ENCODE measurements at places on chromosomes 16 and 17.

GRCh38 chr17:78771758-78772382, 10.2 kb downstream of the CYTH1 start:
- DNase-seq = no peak

DNA sequence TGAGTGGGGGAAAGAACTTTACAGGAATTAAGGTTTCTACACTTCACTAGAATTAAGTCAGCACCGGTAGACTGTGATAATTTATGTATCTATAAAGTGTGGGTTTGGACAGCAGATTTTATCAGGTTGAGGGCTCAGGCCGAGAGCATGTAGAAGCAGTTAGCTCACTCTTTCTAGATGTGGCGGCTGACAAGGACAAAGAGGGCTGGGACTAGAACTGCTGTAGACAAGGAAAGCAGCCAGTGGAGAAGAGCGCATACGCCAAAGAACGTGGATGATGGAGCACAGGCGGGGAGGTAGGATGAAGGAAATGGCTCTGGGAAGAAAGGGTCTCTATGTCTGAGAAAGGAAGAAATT, 504 bp upstream of the GOSR1 start:
- DNase-seq = no peak

GRCh38 chr16:54165912-54166865, 120.4 kb downstream of the IRX3 start:
- no peak for DNase-seq

DNA sequence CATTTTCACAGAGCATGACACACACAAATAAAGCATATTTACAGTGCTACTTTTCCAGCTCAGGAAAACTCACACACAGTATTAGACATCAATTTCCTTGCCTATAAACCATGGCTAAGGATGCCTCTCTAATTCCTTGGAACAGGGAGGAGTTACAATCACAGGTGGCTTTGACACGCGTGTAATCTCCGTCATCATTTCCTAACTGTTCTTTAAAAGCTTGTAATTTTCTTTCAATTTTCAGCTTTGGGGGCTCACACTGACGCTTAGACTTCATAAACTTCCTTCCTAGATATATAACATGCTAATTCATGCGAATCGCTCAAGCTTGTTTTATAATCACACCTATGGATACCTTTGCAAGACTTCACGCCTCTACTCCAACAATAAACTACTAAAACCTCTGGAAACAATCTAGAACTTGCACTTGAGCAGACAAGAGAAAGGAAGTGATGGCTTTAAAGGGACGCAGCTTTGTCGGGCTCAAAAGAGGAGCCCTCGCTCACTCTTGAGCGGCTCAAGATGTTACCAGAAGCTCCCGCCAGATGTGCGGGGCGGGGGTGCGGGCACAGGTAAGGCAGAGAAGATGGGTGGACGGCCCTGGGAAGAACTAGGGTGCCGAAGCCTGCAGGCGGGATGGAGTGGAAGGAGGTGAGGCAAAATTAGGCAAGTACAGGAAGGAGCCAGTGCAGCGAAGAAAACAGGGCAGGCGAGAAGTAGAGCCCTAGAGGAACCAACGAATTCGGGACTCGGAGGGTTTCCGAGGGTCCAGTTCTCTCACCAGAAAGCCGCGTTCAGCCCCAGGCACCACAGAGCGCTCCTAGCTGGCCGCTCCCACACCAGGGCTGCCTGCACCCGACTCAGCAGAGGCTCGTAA, 631 bp downstream of the RETREG3 start:
- no peak for DNase-seq

- DNase-seq = no peak
Observed at GRCh38 chr16:75420987-75421819, 12.1 kb downstream of the CFDP1 start.

- DNase-seq = no peak
Observed at GRCh38 chr16:49763826-49764225, 92.1 kb downstream of the ZNF423 start.

GRCh38 chr17:21039839-21040575, 2.8 kb downstream of the USP22 start:
- no peak for DNase-seq

- no peak for DNase-seq
Observed at GRCh38 chr16:82061861-82062525, 26.9 kb downstream of the HSD17B2 start.

DNA sequence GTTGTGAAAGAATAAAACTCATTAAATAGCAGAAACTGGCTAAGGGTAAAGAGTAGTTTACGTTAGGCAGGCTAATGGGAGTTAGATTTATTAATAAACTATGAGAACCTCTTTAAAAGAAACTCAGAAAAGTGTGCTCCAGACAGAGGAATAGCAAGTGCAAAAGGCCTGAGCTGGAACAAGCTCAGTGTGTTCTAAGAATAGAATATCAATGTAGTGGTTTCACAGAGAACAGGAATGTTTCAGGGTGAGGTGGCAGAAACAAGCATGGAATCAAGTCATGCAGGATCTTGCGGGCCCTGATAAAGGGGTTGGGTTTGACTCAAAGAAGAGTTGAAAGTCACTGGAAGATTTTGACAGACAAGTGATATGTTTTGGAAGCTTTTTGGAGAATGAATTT, 164.0 kb upstream of the HS3ST3A1 start:
- DNase-seq = no peak

- no peak for DNase-seq
Observed at GRCh38 chr16:58046936-58047335, 21.4 kb downstream of the MMP15 start.

DNA sequence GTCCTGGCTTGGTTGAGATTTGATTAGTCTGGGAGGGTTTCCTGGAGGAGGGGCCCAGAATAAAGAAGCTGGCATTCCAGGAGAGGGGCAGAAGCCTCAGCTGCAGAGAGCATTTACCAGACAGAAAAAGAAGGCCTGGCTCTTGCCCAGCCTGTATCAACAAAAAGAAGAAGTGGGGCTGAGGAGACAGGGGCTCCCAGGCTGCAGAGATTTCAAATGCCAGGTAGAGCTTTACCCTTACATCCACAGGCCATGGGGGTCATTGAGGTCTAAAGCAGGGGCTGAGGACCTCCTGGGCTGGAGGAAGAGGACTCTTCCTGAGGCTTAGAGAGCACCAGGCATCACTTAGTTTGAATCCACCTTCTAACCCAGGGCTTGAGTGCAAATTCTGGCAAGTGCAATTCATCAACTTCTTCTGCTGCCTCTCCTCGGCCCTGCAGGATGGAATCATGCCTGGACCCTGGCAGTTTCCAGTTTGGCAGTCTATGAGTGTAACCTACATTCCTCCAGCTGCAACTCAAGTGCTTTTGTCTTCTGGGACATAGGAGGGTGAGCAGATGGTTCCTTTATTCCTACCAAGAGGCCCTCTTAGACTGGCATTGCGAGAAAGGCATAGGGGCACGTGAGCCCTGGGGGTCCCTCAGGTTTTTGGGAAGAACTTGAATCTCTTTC, 15.3 kb downstream of the CA7 start:
- no peak for DNase-seq

- DNase-seq = no peak
Observed at GRCh38 chr17:6548034-6548433, 8.3 kb downstream of the PITPNM3 start.

- no peak for DNase-seq
Observed at GRCh38 chr17:66255527-66255971, 26.3 kb upstream of the APOH start.

- no peak for DNase-seq
Observed at GRCh38 chr16:67936124-67936879, at the start of gene PSMB10. Gene PSMB10 (minus strand): TSS chr16:67936850. CDS start chr16:67936749, 101 bp downstream.

DNA sequence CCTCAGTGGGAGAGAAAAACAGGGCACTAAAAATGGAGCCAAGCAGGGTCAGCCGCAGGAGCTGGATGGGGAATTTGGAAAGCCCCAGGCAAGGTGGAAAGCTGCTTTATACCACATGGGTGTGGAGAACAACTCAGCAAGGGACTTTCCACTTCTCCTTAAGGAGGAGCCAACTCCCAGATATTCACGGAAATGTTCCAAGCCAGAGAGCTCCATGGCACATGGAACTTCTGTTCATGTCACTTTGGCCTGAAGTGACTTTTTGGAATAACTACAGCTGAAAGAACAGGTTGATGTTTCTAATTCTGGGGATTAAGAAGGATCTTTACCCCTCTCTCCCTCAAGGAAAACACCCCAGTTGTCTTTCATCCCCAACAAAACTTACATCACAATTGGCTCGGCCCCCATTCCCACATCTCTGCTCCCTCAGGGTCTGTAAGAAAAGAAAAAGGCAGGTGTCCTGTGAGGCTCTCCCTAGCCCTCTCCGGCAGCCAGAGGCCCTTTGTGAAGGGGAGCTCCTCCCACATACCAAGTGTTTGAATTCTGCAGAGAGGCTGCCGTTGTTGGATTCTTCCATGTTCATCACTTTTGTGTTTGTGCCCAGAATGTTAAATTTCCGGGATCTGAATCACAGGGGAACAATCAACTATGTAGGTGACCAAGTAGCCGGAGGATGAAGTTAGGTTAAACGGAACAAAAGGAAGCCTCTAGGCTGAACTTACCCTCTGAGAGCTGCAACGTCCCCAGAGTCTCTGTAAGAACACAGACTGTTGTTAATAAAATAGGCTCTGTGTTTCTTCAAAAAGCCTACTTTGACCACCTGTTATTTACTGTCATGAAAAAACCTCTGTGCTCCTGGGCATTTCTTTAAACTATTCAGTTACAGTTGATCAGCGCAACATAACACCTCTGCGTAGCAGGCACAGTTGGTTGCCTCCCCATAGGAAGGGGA, 41.0 kb downstream of the STAT5A start:
- DNase-seq = no peak

DNA sequence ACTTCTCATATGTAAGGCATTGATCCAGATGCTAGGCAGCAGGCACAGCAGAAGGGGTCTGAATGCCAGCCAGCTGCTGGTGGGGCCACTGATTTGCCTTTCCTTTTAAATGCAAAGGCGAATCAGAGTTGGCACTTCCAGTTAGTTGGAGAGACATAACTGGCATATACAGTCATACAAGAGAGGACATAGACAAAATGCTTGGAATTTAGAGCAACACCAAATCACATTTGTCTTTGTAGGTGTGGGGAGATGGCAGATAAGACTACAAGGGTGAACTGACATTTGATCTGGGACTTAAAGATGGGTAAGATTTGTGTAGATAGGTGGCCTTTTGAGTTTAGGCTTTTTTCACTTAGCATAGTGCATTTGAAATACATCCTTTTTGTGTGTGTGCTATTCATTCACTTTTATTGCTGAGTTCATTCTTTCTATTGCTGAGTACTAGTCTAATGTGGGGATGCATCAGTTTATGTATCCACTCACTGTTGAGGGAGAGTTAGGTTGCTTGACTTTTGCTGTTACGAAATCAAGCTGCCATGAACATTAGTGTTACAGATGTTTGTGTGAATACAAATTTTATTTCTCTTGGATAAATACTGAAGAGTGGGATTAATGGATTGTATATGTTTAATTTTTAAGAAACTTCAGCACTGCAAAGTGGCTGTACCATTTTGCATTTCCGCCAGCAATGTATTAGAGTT, 74.1 kb downstream of the SPECC1 start:
- no peak for DNase-seq

DNA sequence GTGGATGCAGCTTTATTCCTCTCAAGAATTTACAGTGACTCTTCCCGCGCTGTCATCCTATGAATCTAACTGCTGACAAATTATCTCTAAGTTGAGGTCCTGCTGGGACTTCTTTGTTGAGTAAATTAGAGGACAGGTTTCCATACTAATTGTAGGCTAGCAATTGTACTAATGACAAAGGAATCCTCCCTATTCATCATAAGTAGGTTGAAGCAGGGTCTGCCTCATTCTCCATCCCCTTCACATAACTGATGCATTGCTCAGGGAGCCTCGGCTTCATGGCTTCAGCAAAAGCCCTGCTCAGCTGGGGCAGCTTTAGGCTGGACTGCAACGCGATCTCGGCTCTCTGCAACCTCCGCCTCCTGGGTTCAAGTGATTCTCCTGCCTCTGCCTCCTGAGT, 83.1 kb upstream of the IRX6 start:
- no peak for DNase-seq

GRCh38 chr17:49717371-49717861, 9.7 kb upstream of the SLC35B1 start:
- no peak for DNase-seq

DNA sequence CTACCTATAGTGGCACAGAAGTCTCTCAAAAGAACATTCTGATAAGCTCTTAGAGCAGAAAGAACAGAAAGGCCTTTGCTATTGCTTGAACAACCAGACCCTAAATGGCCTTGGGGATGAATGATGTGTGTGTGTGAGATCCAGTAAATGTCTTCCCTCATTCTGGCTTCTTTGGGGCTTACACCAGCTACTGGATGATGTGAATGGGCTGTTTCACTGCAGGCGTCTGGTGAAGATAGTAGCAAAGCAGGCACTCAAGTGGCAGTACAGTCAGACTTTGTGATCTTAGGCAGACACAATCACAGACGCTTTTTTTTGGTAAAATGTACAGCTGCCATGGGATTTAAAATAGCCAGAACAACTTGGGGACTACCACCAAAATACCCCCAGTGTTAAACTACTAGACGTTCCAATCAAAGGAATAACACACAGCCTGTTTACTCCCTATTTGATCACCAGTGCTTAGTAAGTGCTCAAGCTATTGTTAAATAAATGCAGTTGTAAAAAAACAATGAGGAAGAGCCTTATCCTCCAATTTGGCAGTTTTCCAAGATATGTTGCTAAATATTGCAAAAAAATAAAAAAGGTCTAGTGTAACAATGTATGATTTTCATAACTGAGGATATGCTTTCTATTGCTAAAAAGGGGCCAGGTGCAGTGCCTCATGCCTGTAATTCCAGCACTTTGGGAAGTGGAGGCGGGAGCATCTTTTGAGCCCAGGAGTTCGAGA, 17.9 kb downstream of the NDUFAB1 start:
- DNase-seq = no peak

GRCh38 chr17:14082848-14083247, 13.5 kb downstream of the COX10 start:
- DNase-seq = no peak

- DNase-seq = no peak
Observed at GRCh38 chr16:87464691-87465300, 28.0 kb downstream of the ZCCHC14 start.

DNA sequence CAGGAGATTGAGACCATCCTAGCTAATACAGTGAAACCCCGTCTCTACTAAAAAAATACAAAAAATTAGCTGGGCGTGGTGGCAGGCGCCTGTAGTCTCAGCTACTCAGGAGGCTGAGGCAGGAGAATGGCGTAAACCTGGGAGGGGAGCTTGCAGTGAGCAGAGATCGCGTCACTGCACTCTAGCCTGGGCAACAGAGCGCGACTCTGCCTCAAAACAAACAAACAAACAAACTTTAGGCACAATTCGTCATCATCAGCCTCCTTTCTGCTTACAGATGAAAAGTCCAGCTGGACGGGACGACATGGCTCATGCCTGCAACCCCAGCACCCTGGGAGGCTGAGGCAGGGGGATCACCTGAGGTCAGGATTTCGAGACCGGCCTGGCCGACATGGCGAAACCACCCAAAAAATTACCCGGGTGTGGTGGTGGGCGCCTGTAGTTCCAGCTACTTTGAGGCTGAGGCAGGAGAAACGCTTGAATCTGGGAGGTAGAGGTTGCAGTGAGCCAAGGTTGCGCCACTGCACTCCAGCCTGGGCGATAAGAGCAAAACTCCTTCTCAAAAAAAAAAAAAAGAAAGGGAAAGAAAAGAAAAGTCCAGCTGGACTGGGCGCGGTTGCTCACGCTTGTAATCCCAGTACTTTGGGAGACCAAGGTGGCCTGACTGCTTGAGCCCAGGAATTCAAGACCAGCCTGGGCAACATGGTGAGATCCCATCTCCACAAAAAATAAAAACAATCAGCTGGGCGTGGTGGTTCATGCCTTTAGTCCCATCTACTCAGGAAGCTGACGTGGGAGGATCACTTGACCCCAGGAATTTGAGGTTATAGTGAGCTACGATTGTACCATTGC, 1.5 kb upstream of the SPIRE2 start:
- no peak for DNase-seq

Measured in activated gamma-delta T cell (primary cell).